ENCODE measurements at places on chromosomes 2 and 18.

DNA sequence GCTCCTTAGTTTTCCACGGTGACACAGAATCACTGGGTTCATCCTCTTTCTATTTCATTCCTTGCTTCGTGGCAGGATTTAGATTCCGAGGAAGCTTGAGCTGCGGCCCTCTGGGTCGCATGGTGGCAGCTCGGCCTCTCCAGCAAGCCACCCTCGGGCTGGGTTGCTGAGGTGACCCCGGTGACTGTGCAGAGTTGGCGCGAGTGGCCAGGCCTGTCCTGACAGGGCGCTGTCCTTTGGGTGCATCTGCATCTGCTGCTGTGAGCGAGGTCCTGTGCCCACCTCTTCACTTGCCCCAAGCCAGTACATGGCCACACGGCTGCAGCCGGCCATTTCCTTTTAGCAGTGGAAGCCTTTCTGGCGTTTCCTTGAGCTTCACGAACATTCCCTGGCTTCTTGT, 21.8 kb downstream of the PRELID3A start:
- no peak for DNase-seq

DNA sequence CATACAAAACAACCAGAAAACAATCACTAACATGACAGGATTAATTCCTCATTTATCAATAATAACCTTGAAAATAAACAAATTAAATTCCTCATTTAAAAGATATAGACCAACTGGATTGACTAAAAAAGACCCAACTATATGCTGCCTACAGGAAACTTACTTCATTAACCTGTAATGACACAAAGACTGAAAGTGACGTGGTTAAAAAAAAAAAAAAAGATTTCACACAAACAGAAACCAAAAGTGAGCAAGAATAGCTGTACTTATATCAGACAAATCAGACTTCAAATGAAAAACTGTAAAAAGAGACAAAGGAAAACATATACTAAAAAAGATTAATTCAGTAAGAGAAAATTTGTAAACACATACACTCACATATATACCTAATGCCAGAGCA, 201.2 kb downstream of the CCDC178 start:
- no peak for DNase-seq

DNA sequence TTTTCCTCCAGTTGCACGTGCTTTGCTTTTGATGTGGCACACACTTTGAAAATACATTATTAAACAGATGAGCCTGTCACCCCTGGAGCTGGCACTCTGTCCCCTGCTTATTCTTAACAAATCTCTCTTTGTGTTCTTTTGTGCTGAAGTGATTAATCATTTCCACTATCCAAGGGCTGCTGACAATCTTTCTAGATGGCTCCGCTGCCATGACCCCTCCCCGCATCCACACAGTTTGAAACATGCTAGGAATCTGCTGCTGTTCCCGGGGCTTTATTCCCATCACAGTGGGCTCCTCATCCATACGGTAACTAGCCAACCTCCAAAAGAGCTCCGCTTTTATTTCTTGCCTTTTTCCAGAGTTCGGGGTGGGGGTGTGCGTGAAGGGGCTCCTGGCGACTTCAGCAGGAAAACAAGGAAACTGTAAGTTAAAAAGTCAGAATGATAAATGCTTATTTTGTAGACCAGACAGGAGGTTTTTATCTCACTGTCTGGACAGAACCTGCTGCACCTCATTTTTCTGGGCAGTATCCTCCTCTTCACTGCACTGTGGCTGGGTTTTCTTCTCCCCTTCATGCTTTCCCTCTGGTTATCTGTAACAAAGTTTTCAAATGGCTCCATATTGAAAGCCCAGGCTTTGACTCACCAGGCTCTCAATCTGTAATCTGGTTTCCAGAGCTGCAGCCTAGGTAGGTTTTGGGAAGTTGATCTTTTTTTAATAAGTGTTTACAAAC, 319.7 kb downstream of the AFF3 start:
- DNase-seq, result no peak

GRCh38 chr2:63614983-63615945, 26.5 kb downstream of the MDH1 start:
- DNase-seq, result no peak

DNA sequence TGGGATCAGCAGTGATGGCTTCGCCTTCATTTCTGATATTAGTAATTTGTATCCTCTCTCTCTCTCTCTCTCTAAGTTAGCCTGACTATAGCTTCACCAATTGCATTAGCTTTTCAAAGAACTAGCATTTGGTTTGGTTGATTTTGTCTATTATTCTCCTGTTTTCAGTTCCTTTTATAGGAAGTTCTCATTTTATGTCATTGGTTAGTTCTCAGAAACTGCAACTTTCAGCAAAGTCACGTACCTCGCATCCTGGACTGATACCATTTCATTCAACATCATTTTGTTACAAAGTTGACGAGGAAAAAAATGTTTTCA, 450.8 kb downstream of the EIPR1 start:
- no peak for DNase-seq

- DNase-seq, result no peak
Measured at GRCh38 chr2:176066645-176067588, 16.8 kb downstream of the EVX2 start.

- DNase-seq, result no peak
Measured at GRCh38 chr2:3405876-3406275, 26.4 kb downstream of the TRAPPC12 start.

DNA sequence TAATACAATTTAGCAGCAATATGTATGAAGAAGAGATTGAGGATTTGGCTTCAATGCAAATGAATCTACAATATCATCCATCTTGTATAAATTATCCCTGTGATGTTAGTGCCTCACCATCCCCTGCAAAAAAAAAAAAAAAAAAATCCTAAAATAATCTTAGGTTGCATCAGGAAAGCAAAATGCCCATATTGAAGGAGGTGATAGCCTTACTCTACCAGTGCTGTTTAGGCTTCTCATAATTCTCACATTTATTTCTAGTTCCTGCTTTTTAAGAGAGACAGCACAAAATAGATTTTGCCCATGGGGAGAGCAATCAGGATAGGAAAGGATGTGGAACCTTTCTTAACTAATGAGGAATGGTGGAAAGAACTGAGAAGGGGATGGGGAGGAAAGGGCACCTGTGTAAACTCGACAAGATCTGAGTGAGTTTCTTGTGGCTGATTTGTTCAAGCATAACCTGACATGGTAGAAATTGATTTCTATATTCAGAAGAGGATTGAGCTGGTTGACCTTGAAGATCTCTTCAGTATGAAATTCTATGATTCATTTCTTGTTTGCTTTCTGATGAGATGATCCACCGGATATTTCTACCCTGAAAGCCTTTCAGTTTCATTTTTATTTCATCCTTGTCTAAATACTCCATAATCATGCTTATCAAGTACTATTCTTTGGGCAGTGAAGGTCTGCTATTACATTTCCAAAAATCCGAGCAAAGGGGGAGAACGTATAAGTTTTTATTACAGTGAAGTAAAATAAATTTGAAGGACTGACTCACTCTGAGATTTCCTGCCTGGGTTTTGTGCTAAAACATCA, 391.2 kb downstream of the PTPRM start:
- no peak for DNase-seq

DNA sequence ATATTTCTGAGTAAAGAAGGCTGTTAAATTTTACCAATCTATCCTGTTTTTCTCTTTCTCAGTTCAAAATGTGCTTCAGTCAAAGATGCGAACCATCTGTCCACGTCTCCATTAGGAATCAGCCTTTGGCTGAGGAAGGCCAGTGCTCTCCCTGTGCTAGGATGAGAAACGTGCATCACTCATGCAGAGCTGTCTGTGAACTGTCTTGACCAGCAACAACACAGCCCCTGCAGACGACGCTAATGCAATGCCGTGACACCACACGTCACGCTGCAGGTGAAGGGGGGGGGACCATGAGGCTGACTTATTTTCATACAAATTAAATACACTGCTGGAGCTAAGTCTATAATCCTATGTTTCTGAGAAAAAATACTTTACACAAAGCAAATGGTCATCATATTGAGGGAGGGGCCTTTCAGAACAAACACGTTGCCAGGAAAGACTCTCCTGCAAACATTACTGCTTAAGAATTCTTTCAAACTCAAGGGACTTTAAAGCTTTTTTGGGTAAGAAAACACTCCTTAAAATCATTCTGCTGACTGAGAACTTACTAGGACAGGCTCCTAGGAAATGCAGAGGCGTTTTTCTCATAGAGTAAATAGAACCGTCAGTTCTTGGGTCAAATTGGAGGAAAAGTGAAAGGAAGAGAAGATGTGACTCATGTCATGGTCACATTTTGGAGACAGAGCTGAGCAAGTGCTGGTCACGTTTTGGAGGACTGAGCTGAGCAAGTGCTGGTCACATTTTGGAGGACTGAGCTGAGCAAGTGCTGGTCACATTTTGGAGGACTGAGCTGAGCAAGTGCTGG, 97.0 kb downstream of the MBP start:
- DNase-seq, result no peak

DNA sequence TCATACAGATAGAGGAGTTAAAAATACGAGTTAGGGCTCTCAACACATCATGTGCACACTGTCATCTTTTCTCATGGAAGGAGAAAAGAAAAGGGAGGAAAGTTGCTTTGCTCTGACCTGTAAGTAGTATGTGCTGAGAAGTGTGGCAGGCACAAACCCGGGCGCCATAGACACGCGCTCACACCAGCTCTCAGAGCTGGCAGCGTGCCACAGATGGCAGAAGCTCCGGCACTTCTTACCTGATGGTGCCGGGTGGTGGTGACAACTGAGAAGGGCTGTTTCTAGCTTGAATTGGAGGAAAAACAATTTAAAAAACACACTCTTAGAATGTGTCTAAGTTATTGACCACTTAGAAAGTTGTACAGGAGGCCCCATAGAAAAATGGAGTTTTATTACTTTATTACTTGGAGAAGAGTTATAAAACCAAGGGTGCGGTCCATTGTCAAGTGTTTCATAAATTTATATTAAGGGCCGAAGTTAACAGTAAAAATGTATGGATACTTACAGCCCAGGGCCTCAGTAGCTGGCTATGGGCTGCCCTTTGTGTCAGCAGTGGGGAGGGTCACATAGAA, 92.2 kb downstream of the DPP4 start:
- DNase-seq, result no peak

DNA sequence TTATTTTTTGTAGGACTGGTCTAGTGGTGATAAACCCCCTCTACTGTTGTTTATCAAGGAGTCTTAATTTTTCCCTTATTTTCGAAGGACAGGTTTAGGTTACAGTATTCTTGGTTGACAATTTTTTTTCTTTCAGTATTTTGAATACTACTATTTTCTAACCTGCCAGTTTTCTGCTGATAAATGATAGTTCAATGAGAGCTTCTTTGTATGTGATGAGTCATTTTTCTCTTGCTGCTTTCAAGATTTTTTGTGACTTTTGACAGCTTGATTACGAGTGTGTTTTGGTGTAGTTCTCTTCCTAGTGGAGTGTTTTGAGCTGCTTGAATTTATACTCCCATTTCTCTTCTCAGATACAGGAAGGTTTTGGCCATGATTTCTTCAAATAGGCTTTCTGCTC, 77.5 kb downstream of the ACSL3 start:
- DNase-seq, result no peak

DNA sequence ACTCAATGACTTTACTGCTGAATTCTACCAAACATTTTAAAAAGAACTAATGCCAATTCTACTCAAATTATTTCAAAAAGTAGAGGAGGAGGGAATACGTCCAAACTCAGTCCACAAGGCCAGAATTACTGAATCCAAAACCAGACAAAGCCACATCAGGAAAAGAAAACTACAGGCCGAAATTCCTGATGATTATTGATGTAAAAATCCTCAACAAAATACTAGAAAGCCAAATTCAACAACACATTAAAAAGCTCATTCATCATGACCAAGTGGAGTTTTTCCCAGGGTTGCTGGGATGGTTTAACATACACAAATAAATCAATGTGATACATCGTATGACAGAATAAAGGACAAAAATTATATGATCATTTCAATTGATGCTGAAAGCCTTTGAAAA, 103.9 kb upstream of the UBE2E3 start:
- peak; percentile 74 for DNase-seq

- no peak for DNase-seq
Measured at GRCh38 chr2:217387776-217388387, 528.0 kb upstream of the TNP1 start.

Data from astrocyte of the cerebellum (primary cell).